AML-193 (cell line): ENCODE measurements at places on chromosomes 3 and 15.

- no peak for DNase-seq
Measured at GRCh38 chr15:38668898-38669391, 104.3 kb upstream of the RASGRP1 start.

DNA sequence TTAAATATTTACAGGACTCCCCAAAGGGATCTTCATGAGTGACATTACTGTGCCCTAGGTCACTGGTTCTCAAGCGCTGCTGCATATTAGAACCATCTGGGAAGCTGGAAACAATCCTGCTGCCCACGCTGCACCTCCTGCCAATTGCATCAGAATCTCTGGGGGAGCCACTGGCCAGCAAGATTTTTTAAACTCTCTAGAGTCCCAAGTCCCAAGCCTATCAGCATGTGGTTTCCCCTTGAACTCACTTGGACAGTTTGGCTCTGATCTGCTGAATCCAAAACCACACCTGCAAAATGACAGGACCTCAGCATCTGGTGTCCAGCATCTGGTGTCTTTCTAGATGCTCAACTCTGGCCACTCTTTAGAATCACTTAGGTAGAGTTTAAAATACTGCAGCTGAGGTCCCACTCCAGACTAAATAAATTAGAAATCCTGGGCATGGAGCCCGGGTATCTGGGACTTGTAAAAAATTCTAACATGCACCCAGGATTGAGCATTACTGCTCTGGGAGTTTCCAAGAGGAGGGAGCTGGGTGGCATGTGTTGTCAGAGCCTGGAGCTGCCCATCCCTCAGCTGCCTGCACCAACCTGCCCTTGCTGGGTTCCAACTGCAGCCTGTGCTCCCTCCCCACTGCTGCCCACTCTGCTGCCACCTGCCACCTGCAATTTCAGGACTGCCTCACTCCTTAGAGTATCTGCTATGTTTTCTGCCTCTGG is 311.3 kb downstream of the SLC9A9 start:
- no peak for DNase-seq

- no peak for DNase-seq
Measured at GRCh38 chr15:75205064-75205395, 3.3 kb downstream of the C15orf39 start.

DNA sequence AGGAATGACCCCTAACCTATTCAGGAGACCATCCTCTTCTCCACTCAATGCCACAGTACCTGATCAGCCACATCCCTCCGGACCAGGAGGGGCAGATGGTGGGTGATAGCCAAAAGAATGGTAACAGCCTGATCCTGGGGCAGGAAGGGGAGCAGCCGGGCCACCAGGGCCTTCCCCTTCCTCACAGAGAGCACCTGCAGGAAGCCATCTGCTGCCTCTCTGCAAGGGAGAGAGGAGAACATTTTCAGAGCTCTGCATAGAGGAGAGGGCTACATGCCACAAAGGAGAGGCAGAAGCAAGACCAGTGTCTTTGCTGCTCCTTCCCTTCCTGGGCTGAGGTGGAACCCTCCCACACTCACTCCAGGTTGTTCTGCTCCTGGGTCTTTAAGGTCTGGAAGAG is 5.5 kb upstream of the SPG11 start:
- no peak for DNase-seq

DNA sequence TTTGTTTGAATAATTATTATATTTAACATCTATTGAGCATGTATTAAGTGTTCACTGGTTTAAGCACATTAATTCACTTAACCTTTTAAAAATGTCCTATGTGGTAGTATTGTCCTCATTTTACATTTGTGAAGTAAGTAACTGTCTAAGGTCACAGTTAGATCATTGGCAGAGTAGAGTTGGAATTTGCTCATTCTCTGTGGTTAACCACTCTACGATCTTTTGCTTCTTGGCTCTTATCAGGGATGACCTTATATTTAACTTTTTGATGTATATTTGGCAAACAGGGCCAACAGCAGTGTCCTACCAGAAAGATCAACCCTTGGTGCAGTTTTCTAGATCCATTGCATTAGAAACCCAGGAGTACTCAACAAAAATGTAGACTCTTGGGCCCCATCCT is 34.0 kb downstream of the PXK start:
- no peak for DNase-seq

DNA sequence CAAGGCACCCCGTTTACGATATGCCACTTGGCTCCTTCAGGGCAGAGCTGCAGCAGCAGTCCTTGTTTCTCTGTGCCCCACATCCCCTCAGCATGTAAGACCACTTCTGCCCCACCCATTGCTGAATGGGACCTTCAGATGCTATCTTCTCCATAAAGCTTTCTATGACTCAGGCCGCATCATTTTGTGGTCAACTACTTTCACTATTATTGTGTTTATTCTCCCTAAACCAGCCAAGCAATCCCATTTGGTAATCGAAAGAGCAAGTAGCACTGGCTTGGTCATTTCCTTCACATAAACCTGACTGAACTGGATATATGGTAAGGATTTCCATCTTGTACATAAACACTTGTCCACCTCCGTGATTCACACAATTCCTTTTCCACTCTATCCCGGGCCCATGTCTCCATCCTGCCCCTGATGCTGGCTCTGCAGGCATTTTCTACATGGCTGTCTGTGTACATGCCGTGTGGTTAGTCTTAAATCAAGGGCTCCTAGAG is 25.7 kb downstream of the LIPC start:
- DNase-seq, result no peak

GRCh38 chr3:38561746-38562466 is 65.8 kb downstream of the EXOG start:
- no peak for DNase-seq

GRCh38 chr15:97061392-97061791 is 730.9 kb downstream of the NR2F2 start:
- no peak for DNase-seq

DNA sequence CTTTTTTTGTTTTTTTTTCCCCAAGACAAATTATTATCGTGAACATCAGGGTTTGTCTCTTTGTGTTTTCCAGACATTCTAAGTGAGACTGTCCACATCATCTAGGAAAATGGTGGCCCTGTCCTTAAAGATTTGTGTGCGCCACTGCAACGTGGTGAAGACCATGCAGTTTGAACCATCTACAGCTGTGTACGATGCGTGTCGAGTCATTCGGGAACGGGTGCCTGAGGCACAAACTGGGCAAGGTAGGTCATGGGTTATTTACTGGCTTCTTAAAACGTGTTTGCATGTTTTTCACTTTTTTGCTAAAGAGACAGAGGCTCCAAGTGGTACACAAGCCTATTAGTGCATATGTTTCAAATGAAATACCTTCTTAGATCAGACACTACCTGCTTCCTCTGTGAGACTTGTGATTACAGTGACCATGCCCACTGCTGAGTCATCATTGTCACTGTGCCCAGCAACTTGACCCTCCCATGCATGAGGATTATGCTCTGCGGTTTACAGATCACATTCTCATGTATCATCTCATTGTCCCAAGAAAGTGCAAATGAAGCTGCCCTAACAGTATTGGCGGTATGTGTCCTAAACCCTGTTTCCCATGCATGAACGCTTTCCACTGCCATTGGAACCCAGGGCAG is 395.2 kb upstream of the TPM1 start:
- no peak for DNase-seq

DNA sequence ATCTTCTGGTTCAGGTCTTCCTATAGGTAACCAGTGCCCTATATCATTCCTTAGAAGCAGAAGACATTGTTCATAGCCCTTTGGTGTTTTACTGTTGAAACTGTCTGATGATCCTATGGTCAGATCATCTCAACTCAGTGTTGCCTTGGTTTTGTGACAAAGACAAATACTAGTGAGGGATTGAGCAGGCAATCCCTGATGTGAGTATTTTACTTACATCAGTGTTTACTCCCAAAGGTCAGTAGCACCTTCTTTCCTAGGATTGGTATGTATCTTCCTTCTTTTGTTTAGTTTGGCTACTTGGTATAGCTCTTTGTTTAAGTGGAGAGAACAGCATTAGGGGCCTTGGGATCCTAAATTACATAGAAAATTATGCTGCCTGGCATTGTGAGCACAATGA is 41.1 kb downstream of the BBS4 start:
- DNase-seq, result no peak

- DNase-seq, result peak; percentile 92
Measured at GRCh38 chr3:100044369-100044768, 69.9 kb downstream of the FILIP1L start.

- DNase-seq, result no peak
Measured at GRCh38 chr3:191566469-191566868, 105.5 kb downstream of the PYDC2 start.

- DNase-seq, result no peak
Measured at GRCh38 chr3:176687754-176688153, 509.5 kb downstream of the TBL1XR1 start.
